ENCODE measurements at places on chromosomes 5 and 9.
A peak's percentile ranks its signal among the peaks of the same experiment; 100 is the strongest.

DNA sequence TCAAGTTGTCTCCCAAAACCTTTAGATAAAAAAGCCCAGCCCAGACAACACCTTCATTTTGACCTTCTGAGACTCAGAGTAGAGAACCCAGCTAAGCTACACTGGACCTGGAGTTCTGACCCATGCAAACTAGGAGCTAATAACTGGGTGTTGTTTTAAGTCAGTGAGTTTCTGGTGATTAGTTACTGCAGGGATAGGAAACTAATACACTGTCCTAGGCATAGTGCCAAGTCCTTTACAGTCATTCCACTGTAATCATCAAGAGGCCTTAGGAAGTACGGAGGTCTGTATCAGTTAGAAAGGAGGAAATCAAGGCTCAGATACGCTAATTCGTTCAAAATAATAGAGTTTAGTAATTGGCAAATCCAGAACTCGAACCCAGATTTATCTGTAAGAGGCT, 197.9 kb downstream of the KCTD16 start:
- DNase-seq, result no peak

- DNase-seq, result no peak
Observed at GRCh38 chr5:133072021-133072420, 20.2 kb downstream of the HSPA4 start.

- no peak for DNase-seq
Observed at GRCh38 chr9:69472101-69472620, 147.1 kb downstream of the ENTREP1 start.

GRCh38 chr5:36796155-36796554, 80.4 kb upstream of the NIPBL start:
- no peak for DNase-seq

- DNase-seq, result no peak
Observed at GRCh38 chr5:106376522-106376921, 1294.2 kb downstream of the EFNA5 start.

- no peak for DNase-seq
Observed at GRCh38 chr5:27727254-27727653, 688.9 kb upstream of the CDH9 start.

GRCh38 chr9:5449521-5450358, 602 bp upstream of the CD274 start:
- DNase-seq, result no peak

DNA sequence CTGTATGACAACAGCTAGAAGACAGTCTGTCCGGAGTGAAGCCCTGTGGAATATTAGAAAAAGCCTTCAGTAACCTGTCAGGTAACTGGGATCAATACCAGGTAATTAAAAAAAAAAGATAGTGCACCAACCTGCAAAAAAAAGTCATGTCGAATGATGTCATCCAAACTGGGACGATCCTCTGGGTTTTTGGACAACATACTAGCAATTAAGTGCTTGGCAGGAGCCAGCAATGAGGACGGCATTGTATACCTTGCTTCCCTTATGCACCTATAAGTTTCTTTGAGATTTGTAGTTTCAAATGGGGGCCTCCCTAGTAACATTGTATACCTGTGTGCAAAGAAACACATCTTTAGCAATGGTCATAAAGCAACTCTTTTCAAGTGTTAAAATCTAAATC, 2.8 kb downstream of the PLK2 start:
- DNase-seq, result no peak

- no peak for DNase-seq
Observed at GRCh38 chr5:176901260-176902101, 2.3 kb upstream of the HK3 start.

DNA sequence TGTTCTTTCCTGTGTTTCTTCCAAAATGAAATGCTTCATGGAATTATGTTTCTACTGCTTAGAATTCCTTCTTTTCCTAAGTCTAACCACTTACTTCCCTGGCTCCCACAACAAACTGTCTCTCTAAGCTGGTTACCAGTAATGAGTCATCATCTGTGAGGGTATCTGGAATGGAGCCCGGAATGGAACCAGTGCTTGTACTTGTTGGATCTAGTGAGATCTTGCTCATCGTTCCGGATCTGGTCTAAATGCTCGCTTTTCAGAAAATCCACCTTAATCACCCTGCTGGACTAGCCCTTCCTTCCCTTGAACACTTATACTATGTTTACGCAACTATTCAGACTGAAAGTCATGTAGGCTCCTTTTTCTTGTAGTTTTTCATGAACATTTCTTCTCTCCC, 184.8 kb downstream of the PBX3 start:
- no peak for DNase-seq

GRCh38 chr5:67206929-67207328, 10.3 kb upstream of the CD180 start:
- peak; percentile 76 for DNase-seq

DNA sequence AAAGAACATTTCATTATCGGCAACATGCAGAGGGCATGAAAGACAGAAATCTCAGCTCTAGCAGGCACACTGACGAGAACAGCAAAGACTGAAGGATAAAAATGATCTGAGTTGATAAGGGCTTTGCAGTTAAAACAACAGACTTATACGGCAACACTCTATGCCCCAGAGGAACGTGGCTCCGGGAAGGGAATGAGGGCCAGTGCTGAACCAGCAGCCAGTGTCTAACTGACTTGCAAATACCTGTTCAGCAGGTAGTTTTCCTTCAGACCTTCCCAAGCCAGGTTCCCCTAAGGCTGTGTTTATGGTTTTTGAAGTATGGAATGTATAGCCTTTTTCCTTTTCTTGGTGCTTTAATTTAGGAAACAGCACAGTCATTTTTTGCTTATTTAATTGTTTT, 121.3 kb upstream of the CDH18 start:
- no peak for DNase-seq
